HT1080 (cell line): ENCODE measurements at places on chromosomes 12 and 14.

- no peak for DNase-seq
Observed at GRCh38 chr14:72008666-72009065, 76.4 kb downstream of the RGS6 start.

- DNase-seq, result no peak
Observed at GRCh38 chr12:31572900-31573600, 17.9 kb downstream of the DENND5B start.

GRCh38 chr12:68638721-68639395, 28.2 kb downstream of the RAP1B start:
- no peak for DNase-seq

DNA sequence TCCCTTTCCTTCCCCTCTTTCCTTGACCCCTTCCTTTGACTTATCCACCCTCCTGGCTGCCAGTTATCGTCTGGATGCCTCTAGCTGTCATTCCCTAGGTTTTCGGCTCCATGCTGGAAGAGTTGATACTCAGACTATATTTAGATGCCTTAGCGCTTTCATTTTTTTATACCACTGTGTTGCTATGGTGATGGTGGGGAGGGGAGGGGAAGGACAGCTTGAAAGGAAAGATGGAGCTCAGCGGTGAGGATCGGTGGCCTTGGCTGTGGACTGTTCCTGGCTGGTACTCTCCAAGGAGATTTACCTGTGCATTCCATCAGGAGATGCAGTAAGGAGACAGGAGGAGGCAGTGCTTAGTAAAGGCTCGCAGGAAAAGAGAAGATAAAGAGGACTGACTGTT, 108.7 kb downstream of the SLC8A3 start:
- DNase-seq, result no peak

DNA sequence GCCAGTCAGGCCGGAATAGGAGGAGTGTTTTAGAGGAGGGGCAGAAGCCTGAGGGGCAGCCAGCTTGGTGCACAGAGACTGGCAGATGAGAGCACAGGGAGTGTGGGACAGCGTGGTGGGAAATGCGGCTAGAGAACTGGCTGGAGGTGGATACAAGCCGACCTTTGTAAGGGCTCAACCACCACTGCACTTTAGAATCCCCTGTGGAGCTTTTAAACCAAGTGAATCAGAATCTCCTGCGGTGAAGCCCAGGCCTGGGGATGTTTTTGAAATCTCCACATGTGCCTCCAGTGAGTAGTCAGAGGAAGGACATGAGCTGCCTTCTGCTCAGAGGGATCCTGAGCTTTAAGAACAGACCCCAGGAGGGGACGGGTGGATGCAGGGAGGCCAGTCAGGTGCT, 10.9 kb upstream of the PCED1B start:
- DNase-seq, result peak; percentile 50

DNA sequence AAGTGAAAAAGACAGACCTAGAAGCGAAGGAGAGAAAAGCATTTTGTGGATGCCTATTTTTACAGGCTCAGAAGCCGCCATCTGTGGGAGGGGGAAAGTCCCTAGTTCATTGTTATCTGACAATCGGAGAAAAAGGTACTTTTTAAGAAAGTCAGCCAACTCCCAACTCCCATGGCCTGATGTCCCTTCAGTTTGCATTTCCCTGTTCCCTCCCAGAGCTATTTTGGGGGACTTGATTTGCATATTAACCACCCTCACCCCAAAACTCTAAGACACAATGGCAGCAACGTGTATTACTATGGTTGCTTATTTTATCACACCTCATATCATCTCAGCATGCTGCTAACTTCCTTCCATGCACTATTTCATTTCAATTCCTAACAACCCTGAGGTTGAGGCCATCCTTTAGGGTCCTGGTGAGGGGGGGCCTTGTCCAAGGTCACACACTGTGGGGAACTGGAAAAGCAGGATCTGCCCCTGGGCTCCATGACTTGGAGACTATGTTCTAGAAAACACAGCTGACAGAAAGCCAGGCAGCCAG, 18.7 kb downstream of the HVCN1 start:
- no peak for DNase-seq

GRCh38 chr12:75933101-75933500, 98.5 kb downstream of the PHLDA1 start:
- peak; percentile 71 for DNase-seq

GRCh38 chr14:100419856-100420255, 96.7 kb downstream of the SLC25A47 start:
- DNase-seq, result no peak

GRCh38 chr12:64082866-64083268, 139.2 kb downstream of the KICS2 start:
- no peak for DNase-seq

DNA sequence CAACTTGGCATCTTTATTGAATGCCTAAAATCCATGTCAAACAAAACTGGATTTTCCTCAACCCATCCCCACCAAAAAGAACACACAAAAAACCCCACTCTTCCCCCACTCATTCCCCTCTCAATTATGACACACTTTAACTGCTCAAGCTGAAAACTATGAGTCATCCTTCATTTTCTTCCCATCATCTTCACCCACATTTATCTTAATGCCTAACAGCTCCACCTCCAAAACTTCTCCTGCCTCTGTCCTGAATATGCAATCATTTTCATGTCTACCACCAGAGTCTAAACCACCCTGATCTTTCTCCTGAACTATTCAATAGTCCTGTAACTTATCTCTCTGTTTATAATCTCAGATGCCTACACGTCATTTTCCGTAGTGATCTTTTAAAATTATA, 239.7 kb downstream of the BCAT1 start:
- peak; percentile 63 for DNase-seq

GRCh38 chr12:53061404-53062010, 11.6 kb downstream of the TNS2 start:
- DNase-seq, result no peak

- no peak for DNase-seq
Observed at GRCh38 chr12:104605685-104606084, 148.9 kb downstream of the CHST11 start.

DNA sequence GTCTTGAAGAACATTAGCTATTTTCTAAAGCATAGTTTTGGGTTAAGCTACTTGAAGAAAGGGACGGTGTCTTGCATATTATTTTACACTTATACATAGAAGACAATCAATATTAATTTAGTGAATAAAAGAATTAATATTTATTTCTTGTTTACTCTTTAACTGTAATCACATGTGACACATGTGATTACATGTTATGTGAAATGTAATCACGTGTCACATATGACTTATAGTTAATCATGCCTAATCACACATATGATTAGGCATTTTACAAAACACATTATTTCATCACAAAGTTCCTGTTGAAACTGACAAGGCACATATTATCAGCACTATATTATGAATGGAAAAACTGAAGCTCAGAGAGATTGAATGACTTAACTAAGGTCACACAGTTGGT, 4.8 kb downstream of the PAH start:
- DNase-seq, result no peak

DNA sequence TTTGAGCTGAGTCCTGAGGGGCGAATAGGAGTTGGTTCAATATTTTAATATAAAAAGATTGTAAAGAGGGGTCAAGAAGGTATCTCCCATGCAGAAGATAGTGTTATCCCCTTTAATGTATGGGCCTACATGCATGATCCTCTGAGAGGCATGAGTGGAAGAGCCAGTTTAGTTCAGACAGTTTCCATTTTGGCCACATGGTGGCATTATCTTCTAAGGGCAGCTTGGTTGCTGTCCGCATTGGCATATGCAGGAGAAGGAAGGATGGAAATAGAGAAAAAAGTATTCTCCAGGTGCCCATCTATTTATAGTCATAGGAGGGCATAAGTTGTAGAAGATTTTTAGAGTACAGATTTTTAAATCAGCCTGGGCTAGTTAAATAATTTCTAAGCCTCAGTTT, 5.4 kb downstream of the SAMD4A start:
- peak; percentile 58 for DNase-seq

- DNase-seq, result no peak
Observed at GRCh38 chr14:73261520-73262426, 24.5 kb downstream of the PAPLN start.

DNA sequence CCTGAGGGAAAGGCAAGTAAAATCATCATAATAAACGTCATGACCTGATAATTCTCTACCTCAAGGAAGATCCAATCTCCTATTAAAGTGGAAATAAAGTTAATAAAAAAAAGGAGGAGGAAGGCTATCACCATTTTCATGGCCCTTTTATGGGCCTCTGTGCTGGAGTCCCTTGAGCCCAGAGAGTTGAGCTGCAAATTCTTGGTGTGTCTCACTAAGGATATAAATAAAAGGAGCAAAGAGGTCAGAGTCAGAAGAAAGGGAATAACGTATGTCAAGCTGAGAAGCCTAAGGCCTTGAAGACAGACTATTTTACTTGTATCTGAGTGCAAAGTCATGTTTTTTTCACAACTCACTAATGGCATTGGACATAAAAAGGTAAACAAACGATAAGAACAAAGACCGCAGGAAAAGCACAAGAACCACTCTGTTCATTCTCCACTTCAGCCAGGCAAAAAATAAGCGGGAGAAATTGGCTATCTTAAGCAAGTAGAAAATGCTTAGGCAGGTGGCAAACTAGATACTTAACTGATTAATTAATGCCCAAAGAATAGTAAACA, 12.0 kb upstream of the SMIM10L1 start:
- no peak for DNase-seq

DNA sequence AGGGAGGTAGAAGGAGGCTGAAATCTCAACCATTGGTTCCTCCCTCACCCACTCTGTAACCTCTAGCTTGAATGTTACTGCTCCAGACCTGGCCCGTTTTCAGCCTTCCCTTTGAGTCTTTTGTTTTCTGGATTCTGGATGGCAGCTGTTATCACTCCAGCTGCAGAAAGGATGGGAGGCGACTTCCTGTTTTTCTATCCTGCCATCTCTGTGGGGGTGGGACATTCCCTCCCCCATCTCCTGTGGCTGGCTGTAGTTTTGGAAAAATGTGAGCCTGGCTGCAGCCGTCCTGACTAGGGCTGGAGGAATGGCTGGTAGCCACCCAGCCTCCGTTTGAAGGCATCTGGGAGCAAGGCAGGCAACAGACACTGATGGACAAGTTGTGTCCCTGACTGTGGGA, 2.9 kb upstream of the PPFIBP1 start:
- peak; percentile 30 for DNase-seq

GRCh38 chr14:89320381-89321000, 96.5 kb downstream of the FOXN3 start:
- no peak for DNase-seq

- DNase-seq, result no peak
Observed at GRCh38 chr14:72755766-72756165, 138.1 kb downstream of the DPF3 start.

DNA sequence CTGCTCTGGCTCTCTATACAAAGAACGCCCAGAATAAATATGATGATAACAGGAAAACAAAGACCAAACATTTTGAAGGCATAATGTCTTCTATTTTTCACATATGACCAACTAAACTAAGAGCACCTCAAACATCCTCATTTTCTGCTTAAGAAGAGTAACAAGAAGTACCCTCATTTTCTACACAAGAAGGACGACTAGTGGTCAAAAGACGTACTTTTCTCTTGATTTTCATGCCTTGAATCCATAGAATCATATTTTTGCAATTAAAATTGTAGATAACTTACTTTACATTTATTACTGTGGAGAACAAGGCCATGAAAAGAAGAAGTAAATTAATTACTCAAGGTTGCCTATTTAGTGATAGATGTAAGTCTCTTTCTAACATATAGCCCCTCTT, 358.6 kb downstream of the DUSP6 start:
- peak; percentile 52 for DNase-seq

DNA sequence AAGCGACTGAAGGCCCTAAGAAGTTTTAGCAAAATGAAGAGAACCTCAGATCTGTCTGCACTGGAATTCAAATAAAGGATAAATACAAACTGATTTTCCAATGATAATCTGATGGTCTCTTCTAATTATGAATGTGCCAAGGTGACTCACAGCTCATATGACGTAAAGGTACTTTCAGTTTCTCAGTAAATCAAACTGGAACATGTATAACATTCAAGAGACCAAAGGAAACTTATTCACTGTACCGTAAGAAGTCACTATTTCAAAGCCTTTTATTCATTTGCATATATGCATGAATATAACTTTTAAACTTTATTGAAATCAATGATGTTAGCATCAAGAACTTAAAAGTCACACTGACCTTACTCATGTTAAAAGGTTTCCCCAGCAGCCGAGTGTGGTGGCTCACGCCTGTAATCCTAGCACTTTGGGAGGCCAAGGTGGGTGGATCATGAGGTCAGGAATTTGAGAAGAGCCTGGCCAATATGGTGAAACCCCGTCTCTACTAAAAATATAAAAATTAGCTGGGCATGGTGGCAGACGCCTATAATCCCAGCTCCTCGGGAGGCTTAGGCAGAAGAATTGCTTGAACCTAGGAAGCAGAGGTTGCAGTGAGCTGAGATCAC, 52.2 kb downstream of the ATXN2 start:
- no peak for DNase-seq

DNA sequence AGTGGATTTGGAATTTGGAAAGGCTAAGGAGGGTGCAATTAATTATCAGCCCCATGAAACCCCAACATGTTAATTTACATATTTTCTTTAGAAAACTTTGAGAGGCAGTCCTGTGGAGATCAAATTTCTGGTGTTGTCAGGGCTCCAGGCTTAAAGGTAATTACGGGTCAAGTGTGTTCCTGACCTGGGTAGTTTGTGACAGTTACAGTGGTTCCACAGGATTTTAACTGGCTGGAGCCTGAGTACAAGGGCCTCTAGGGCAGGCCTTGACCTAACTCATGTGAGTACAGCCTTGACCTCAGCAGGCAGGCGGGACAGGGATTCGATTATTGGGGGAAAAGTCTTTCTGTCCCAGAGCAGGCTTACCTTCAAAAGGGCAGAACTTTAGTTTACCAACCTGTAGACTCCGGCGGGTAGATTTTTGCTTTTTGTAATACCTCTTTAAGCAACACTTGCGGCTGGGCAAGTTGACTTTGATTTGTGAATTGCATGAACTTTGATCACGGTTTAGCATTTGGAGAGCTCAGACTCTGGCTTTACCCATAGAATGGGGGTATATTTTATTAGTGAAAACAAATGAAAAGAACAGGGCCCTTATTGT, 8.4 kb upstream of the PPTC7 start:
- no peak for DNase-seq

DNA sequence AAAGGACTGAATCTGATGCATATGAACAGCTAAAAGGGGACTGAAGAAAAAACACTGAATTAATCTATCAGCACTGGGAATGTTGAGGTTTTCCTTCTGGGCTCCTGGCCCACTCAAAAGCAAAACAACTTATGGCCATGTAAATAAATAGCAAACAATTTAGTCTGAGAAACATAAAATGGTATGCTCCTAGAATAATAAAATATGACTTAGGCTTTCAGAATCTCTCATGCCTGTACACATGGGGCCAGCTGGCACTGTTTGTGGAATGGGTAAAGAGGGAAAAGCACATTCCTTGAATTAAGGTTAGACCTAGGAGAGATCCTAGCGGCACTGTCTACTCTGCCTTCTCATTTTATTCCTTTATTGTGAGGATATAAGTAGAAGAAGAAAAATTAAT, 6.2 kb downstream of the KLHDC2 start:
- no peak for DNase-seq

DNA sequence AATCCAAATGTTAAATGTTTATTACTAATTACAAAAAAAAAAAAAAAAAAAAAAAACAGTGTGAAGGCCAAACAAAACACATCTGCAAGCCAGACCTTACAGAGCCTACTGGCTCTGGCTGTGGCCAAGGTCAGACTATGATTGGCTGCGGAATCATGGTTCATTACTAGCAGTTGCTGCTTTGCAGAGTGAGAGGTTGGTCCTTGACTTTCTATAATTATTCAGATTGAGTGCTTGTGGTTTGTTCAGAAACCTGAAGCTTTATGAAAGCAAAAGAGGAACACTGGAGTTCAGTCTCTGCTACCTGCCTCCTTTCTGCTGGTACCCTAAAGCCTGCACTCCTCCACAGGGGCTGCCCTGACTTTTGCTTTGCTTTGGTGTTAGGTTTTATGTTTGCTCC, 550.9 kb downstream of the BCL11B start:
- no peak for DNase-seq
